Thyroid gland (tissue), 4 donors: ENCODE measurements at places on chromosomes 1 and 21. TPM values are rescaled to one million over a fixed set of nuclear protein-coding genes. Genes with fewer than 3 reads are reported as not detected.

Gene GREM2
- total RNA-seq: 0.44 TPM

Gene CRYAA
- not detected for total RNA-seq

Gene CHRM3
- 5.9 TPM for total RNA-seq

Gene MEGF6
- 22.5 TPM for total RNA-seq

Gene HSD3B2
- not detected for total RNA-seq

Gene ANXA9
- 14.9 TPM for total RNA-seq

Gene OR2M2
- not detected for total RNA-seq

Gene ZNF697
- 11.2 TPM for total RNA-seq

Gene PTAFR
- 1.4 TPM for total RNA-seq

Gene WDR64
- not detected for total RNA-seq

Gene HAO2
- not detected for total RNA-seq

Gene AMY1B
- total RNA-seq: not detected

Gene C1orf185
- total RNA-seq: not detected

Gene CFAP74
- total RNA-seq: not detected

Gene RAP1GAP
- total RNA-seq: 256 TPM

Gene TNFRSF4
- total RNA-seq: 3.8 TPM

Gene F13B
- total RNA-seq: not detected

Gene SLAMF8
- total RNA-seq: 1.9 TPM

Gene ALX3
- not detected for total RNA-seq

Gene SLC1A7
- 0.20 TPM for total RNA-seq

Gene E2F2
- not detected for total RNA-seq

Gene NPHS2
- not detected for total RNA-seq

Gene LHX8
- total RNA-seq: 0.79 TPM

Gene ATPAF1
- 48.0 TPM for total RNA-seq

Gene SH2D2A
- total RNA-seq: 1.2 TPM

Gene CLEC20A
- not detected for total RNA-seq

Gene RNF186
- not detected for total RNA-seq

Gene CHI3L2
- total RNA-seq: 5.1 TPM

Gene SERINC2
- 44.6 TPM for total RNA-seq

Gene PLA2G2F
- total RNA-seq: not detected

Gene CLCA2
- not detected for total RNA-seq

Gene DPT
- total RNA-seq: 56.0 TPM

Gene FCN3
- total RNA-seq: 7.4 TPM

Gene SV2A
- total RNA-seq: 3.0 TPM

Gene RABGAP1L
- 97.4 TPM for total RNA-seq

Gene OPTC
- total RNA-seq: not detected
